ENCODE measurements at places on chromosomes 6 and 20. TPM values are rescaled to one million over a fixed set of nuclear protein-coding genes. Genes with fewer than 3 reads are reported as not detected.
A peak's percentile ranks its signal among the peaks of the same experiment; 100 is the strongest.

- H3K4me3 ChIP-seq: no peak overlapping the region
- no peaks in the 10 kb centered on the region for H3K27me3 ChIP-seq
- no peak overlapping the region for H3K27ac ChIP-seq
- peak; percentile 23 for DNase-seq
- peaks cover 30% of the 10 kb centered on the region for H3K4me1 ChIP-seq
Observed at GRCh38 chr6:41587131-41587879, 41.1 kb downstream of the FOXP4 start.

- no peaks in the 10 kb centered on the region for H3K36me3 ChIP-seq
- H3K4me1 ChIP-seq: no peaks in the 10 kb centered on the region
- no peak overlapping the region for H3K27ac ChIP-seq
- no peaks in the 10 kb centered on the region for H3K27me3 ChIP-seq
- no peak for DNase-seq
Observed at GRCh38 chr20:38377039-38377685, 30.9 kb downstream of the LBP start.

DNA sequence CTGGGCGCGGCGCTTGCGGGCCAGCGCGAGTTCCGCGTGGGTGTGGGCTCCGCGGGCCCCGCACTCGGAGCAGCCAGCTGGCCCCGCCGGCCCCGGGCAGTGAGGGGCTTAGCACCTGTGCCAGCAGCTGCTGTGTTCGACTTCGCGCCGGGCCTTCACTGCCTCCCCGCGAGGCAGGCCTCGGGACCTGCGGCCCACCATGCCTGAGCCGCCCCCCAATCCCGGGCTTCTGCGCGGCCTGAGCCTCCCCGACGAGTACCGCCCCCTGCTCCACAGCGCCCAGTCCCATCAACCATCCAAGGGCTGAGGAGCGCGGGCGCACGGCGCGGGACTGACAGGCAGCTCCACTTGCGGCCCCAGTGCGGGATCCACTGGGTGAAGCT lies 36.2 kb downstream of the RIOK1 start:
- H3K36me3 ChIP-seq: no peaks in the 10 kb centered on the region
- no peak overlapping the region for H3K4me3 ChIP-seq
- no peak for DNase-seq
- no peak overlapping the region for H3K27ac ChIP-seq

GRCh38 chr6:146361128-146361924 lies 182.3 kb upstream of the RAB32 start:
- DNase-seq: no peak
- H3K27me3 ChIP-seq: no peaks in the 10 kb centered on the region
- H3K27ac ChIP-seq: no peak overlapping the region
- no peaks in the 10 kb centered on the region for H3K4me1 ChIP-seq
- H3K36me3 ChIP-seq: no peaks in the 10 kb centered on the region

GRCh38 chr6:4364172-4364571 lies 228.8 kb upstream of the ECI2 start:
- no peak for DNase-seq
- no peak overlapping the region for H3K27ac ChIP-seq
- peaks cover 12% of the 10 kb centered on the region for H3K4me1 ChIP-seq
- H3K36me3 ChIP-seq: no peaks in the 10 kb centered on the region

Gene DPPA5
- total RNA-seq: not detected

- no peak overlapping the region for H3K27ac ChIP-seq
- no peaks in the 10 kb centered on the region for H3K36me3 ChIP-seq
Observed at GRCh38 chr6:1834207-1834606, 224.5 kb downstream of the FOXC1 start.

GRCh38 chr6:135823851-135824250 lies 27.6 kb upstream of the PDE7B start:
- no peaks in the 10 kb centered on the region for H3K4me1 ChIP-seq
- H3K36me3 ChIP-seq: no peaks in the 10 kb centered on the region
- no peaks in the 10 kb centered on the region for H3K27me3 ChIP-seq
- H3K4me3 ChIP-seq: no peak overlapping the region
- no peak overlapping the region for H3K27ac ChIP-seq

DNA sequence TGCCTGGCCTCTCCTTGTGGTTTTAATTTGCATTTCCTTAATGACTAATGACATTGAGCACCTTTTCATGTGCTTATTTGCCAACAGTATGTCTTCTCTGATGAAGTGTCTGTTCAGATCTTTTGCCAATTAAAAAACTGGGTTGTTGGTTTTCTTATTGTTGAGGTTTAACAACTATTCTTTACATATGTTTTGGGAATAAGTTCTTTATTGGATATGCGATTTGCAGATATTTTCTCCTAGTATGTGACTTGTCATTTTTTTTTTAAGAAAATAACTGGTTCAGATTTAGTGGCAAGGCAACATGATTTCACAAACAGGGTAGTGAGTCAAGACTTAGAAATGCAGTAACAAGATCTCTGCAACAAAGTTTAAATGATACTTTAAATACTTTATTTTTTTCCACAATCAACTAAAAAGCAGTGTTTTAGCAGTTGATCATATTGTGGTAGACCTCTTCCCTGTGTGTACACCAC lies 67.8 kb downstream of the TIAM2 start:
- no peaks in the 10 kb centered on the region for H3K27me3 ChIP-seq
- no peaks in the 10 kb centered on the region for H3K4me1 ChIP-seq
- H3K36me3 ChIP-seq: no peaks in the 10 kb centered on the region
- DNase-seq: no peak
- no peak overlapping the region for H3K27ac ChIP-seq
- H3K4me3 ChIP-seq: no peak overlapping the region

- no peak for DNase-seq
- H3K27ac ChIP-seq: no peak overlapping the region
- H3K4me3 ChIP-seq: no peak overlapping the region
- H3K27me3 ChIP-seq: no peaks in the 10 kb centered on the region
- H3K4me1 ChIP-seq: no peaks in the 10 kb centered on the region
Observed at GRCh38 chr6:24415753-24416152, 13.0 kb downstream of the MRS2 start.

Gene RSPH4A
- total RNA-seq: 2.6 TPM

Gene MOG
- total RNA-seq: not detected

DNA sequence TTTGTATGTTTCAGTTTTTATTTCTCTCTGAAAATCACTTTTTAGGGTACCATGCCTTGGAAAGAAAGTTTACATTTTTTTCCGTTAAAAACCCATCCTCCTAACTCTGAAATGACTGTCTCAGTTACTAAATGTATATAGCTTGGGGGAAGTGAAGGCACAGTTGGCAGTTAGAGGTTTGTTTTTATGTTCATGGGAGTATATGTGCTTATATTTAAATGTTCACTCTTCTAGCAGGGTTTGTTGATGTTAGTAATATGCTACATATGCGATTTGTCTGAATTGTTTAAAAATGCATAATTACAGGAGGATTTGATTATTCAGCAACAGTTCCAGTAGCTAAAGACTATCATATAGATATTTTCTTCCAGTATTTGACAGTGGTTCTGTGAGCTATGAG lies 31.1 kb downstream of the CDKAL1 start:
- H3K36me3 ChIP-seq: no peaks in the 10 kb centered on the region
- H3K4me3 ChIP-seq: no peak overlapping the region
- DNase-seq: no peak
- no peaks in the 10 kb centered on the region for H3K4me1 ChIP-seq

- H3K27me3 ChIP-seq: no peaks in the 10 kb centered on the region
- H3K4me1 ChIP-seq: peaks cover 10% of the 10 kb centered on the region
- H3K27ac ChIP-seq: no peak overlapping the region
- no peak for DNase-seq
- H3K36me3 ChIP-seq: no peaks in the 10 kb centered on the region
Observed at GRCh38 chr6:105791179-105791578, 295.0 kb upstream of the PRDM1 start.

Gene C20orf204
- total RNA-seq: 3.0 TPM

Gene POLR1H
- total RNA-seq: 18.7 TPM

DNA sequence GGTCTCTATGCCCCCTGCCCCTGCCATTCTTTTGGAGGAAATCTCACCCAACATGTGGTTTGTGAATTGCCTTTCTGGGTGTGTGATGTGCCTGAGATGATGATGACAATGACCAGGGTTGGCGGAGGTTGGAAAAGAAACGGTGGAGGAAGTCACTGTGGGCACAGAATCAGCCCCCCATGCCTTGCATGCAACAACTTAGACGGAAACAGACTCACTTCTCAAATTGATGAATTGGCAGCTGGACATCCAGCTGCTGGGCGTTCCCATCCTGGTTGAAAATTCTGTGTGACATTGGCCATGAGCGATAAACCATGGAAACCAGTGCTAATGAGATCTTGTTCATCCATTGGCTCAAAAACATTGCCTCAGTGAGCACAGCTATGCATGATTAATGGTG lies 95.8 kb upstream of the LY86 start:
- no peak for DNase-seq
- H3K27me3 ChIP-seq: no peaks in the 10 kb centered on the region
- no peaks in the 10 kb centered on the region for H3K4me1 ChIP-seq
- H3K36me3 ChIP-seq: no peaks in the 10 kb centered on the region

- no peaks in the 10 kb centered on the region for H3K36me3 ChIP-seq
- no peak for DNase-seq
- no peak overlapping the region for H3K4me3 ChIP-seq
- H3K4me1 ChIP-seq: no peaks in the 10 kb centered on the region
- H3K27me3 ChIP-seq: no peaks in the 10 kb centered on the region
- no peak overlapping the region for H3K27ac ChIP-seq
Observed at GRCh38 chr6:143252961-143253360, 192.3 kb downstream of the AIG1 start.

DNA sequence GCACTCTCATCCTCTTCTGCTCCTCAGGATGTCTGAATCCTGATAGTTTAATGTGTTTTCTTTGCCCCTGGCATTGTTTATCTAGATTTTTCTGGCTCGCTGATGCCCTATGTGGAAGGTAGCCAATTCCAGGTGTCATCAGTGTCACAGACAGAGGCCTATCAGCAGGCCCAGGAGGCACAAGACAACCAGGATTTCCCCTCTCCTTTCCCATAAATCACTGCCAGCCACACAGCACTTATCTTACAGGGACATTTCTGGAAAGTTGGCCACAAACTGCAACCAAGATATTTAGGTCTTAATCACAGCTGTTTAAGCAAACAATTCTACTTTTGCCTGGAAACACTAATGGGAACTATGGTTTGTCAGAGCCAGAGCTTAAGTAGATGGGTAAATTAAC lies 28.1 kb downstream of the ADGRF5 start:
- H3K4me3 ChIP-seq: no peak overlapping the region
- DNase-seq: peak; percentile 6
- H3K36me3 ChIP-seq: no peaks in the 10 kb centered on the region
- no peaks in the 10 kb centered on the region for H3K27me3 ChIP-seq

Gene TBXT
- not detected for total RNA-seq

- H3K4me1 ChIP-seq: no peaks in the 10 kb centered on the region
- no peaks in the 10 kb centered on the region for H3K27me3 ChIP-seq
- H3K27ac ChIP-seq: no peak overlapping the region
- no peak for DNase-seq
- no peaks in the 10 kb centered on the region for H3K36me3 ChIP-seq
- no peak overlapping the region for H3K4me3 ChIP-seq
Observed at GRCh38 chr6:14431385-14432330, 314.1 kb downstream of the CD83 start.

GRCh38 chr20:64229507-64230061 lies 26.0 kb upstream of the PCMTD2 start:
- H3K4me3 ChIP-seq: no peak overlapping the region
- DNase-seq: no peak
- no peaks in the 10 kb centered on the region for H3K36me3 ChIP-seq
- no peaks in the 10 kb centered on the region for H3K27me3 ChIP-seq
- H3K27ac ChIP-seq: no peak overlapping the region

- no peak overlapping the region for H3K4me3 ChIP-seq
- H3K4me1 ChIP-seq: no peaks in the 10 kb centered on the region
- DNase-seq: no peak
- no peak overlapping the region for H3K27ac ChIP-seq
- no peaks in the 10 kb centered on the region for H3K36me3 ChIP-seq
Observed at GRCh38 chr6:123587838-123588545, 48.8 kb downstream of the TRDN start.

Gene MDFI
- total RNA-seq: 4.9 TPM

Gene DZANK1
- 1.6 TPM for total RNA-seq

DNA sequence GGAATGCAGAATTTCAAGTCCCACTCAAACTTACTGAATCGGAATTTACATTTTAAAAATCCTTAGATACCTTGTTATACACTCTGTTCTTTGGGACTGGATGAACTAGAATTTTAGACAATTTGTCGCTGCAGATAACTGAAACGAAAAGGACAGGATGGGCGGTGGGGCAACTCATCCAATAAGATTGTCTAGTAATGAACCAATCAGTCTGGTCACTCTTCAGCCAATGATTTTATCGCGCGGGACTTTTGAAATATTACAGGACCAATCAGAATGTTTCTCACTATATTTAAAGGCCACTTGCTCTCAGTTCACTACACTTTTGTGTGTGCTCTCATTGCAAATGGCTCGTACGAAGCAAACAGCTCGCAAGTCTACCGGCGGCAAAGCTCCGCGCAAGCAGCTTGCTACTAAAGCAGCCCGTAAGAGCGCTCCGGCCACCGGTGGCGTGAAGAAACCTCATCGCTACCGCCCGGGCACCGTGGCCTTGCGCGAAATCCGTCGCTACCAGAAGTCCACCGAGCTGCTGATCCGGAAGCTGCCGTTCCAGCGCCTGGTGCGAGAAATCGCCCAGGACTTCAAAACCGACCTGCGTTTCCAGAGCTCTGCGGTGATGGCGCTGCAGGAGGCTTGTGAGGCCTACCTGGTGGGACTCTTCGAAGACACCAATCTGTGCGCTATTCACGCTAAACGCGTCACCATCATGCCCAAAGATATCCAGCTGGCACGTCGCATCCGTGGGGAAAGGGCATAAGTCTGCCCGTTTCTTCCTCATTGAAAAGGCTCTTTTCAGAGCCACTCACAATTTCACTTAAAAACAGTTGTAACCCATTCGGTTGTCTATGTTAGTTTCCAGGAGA lies 41.9 kb upstream of the HFE start:
- peaks cover 21% of the 10 kb centered on the region for H3K4me1 ChIP-seq
- H3K27me3 ChIP-seq: no peaks in the 10 kb centered on the region
- no peaks in the 10 kb centered on the region for H3K36me3 ChIP-seq

GRCh38 chr20:13291157-13291556 lies 70.1 kb downstream of the ISM1 start:
- DNase-seq: no peak
- no peaks in the 10 kb centered on the region for H3K4me1 ChIP-seq
- no peak overlapping the region for H3K27ac ChIP-seq
- no peak overlapping the region for H3K4me3 ChIP-seq

Gene HLA-DRB5
- total RNA-seq: 19.8 TPM

DNA sequence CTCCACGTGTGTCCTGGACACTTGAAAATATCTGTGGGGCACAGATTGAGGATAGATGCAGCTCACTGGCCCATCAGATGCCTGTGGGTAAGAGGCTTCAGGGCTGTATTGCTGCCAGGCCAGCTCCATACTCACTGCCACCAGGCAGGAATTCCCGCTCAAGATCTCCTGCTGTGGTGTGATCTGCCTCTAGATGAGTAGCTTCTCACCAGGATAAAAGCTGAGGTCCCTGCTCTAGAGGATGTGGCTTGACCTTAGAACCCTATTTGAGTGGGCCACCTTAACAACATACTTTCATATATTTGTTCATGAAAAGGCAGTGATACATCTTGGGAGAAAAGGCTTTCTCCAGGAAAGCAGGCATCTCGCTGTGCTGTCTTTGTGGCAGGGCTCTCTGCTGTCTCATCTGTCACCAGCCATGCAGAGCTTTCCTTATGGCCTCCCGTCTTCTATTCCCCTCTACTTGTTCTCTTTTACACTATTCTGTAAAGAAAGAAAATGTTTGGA lies 165.7 kb upstream of the RNF217 start:
- no peaks in the 10 kb centered on the region for H3K36me3 ChIP-seq
- no peak overlapping the region for H3K4me3 ChIP-seq
- H3K4me1 ChIP-seq: no peaks in the 10 kb centered on the region
- no peak overlapping the region for H3K27ac ChIP-seq
- DNase-seq: no peak
- H3K27me3 ChIP-seq: no peaks in the 10 kb centered on the region

Gene HLA-DMA
- total RNA-seq: 26.7 TPM
